GM12878 (cell line): ENCODE measurements at places on chromosomes 6 and 20.

DNA sequence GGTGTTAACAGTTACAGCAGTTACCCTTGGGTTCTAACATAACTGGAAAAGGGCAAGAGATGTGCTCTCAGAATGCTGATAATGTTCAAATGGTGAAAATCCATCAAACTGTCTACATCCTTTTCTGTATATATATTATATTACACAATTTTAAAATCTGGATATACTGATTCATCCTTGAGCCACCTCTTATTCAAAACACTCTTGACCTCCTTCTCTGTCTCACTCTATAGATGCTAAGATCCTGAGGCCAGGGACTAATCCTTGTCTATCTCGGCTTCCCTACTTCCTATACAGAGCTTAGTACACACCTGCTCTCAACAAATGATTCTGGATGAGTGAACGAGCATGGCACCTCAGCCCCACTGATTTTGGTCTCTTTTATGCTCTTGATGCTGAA lies 47.3 kb downstream of the HIVEP2 start:
- DNase-seq: no peak

GRCh38 chr6:155213611-155214372 lies 50.0 kb upstream of the CLDN20 start:
- DNase-seq: no peak

DNA sequence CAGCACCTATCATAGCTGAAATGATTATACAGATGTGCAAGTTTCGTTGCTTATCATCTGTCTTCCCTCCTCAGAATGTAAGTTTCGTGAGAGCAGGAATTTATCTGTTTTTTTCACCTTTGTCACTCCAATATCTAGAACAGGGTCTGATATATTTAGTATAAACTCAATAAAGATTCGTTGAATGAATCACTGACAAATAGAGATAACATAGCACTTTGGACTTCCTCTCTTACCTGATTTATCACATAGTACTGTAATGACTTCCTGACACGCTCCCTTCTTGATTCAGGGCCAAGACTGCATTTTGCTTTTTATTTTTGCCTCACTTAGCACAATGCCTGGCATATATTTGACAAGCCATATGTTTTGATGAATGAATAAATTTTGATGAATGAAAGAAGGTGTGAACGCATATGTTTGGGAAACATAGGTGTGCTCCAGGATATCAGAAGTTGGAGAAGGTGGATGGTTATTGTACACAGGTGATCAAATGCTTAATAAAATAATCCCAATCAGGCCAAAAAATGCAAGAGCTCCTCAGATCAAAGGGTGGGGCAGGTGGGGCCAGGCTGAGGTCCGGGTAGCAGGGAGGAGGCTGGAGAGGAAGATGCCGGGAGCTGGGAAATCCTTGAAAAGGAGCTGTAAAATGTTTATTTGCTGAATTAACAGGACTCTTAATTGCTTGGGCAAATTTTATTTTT lies 33.0 kb downstream of the PIM1 start:
- no peak for DNase-seq

- DNase-seq: no peak
These were observed 1.4 kb downstream of the SAMD5 start for GRCh38 chr6:147509891-147510290.

- DNase-seq: no peak
These were observed 183.5 kb downstream of the DST start for GRCh38 chr6:56459030-56459805.

DNA sequence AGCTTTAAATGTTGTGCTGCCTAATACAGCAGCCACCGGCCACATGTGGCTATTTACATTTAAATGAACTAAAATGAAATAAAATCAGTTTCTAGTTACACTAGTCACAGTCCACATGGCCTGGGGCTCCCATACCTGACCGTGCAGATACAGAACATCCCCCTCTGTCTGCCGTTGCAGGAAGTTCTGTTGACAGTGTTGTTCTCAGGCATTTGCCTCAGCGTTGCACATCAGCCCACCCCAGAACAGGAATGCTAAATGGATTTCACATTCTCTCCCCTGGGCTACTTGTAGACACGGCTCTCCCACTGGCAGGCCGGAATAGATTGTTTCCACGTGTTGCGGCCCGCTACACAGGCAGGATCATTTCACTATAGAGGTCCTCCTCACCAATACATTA lies 26.3 kb downstream of the JAG1 start:
- no peak for DNase-seq

DNA sequence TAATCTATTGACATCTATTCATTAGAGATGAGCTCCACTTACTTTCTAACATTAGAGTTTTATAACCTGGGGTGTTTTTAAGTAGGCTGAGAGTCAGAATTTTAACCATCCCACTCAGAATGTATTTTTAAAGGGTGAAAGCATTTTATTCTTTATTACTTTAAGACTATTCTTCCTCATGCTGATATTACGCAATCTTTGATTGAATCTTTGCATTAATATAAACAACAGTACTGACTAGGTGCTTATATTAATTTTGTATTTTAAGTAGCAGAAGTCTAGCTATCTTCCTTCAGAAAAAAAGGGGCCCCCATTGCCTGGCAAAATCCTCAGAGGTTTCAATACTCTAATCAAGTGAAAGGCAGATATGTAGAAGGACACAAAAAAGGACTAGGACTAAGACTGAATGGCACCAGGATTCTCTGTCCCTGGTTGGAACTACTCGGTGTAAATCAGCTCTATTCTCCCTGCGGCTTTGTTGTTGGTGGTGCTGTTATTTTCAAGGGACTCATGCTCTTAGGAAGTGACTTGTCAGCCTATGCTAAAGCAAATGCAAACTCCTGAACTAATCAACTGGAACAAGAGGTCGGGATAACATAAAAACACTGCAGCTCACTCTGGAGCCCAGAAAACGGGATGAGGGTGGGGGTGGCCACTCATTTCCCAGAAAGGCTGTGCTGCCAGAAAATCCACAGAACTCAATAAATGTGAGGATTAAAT lies 1324.4 kb downstream of the GRIK2 start:
- no peak for DNase-seq

DNA sequence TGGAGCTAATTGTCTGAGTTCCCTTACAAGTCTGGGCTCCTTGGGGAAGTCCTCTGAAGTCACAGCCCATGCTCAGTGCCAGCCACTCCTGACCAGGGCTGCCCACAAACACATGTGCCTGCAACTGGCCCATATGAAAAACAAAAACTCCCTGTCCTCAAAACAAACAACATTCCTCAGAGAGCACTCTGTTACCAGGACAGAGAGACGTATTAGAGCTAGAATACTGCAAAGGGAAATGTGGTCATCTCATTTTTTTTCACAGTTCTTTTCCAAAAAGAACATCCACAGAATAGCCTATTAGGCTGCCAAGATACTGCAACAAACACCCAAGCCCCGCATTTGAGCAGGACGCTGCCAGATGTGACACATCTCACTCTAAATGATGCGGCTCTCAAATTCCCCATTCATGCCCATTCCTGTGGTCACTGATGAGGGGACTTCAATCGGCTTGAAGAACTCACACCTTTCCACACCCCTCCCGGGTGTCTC lies 71.1 kb downstream of the SLC22A23 start:
- DNase-seq: no peak

GRCh38 chr6:163712981-163713380 lies 298.5 kb downstream of the QKI start:
- DNase-seq: no peak

- no peak for DNase-seq
These were observed 687.4 kb downstream of the EPM2A start for GRCh38 chr6:145047891-145048290.

- DNase-seq: no peak
These were observed 698 bp downstream of the FAM210B start for GRCh38 chr20:56359212-56360132.
